Activated CD8-positive, alpha-beta memory T cell treated with anti-CD3 and anti-CD28 coated beads for 48 hours (primary cell): ENCODE measurements at places on chromosomes 7 and 10.

DNA sequence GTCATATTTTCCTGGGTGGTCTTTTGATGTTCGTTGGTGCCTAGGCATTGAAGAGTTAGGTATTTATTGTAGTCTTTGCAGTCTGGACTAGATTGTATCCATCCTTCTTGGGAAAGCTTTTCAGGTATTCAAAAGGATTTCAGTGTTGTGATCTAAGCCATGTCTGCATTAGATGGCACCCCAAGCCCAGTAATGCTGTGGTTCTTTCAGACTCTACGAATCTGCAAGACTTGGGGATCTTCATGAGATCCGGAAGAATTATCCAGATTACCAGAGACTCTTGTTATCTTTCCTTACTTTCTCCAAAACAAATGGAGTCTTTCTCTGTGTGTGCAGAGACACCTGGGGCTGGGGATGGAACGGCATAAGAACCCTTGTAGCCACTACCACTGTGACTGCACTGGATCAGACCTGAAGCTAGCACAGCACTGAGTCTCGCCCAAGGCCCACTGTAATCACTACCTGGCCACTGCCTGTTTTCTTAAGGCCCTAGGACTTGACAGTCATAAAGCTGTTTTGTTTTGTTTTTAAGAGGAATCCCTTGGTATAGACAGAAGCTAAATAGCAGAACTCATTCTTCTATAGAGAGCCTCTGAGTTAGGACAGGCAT is 75.5 kb downstream of the MARCHF5 start:
- DNase-seq, result no peak

DNA sequence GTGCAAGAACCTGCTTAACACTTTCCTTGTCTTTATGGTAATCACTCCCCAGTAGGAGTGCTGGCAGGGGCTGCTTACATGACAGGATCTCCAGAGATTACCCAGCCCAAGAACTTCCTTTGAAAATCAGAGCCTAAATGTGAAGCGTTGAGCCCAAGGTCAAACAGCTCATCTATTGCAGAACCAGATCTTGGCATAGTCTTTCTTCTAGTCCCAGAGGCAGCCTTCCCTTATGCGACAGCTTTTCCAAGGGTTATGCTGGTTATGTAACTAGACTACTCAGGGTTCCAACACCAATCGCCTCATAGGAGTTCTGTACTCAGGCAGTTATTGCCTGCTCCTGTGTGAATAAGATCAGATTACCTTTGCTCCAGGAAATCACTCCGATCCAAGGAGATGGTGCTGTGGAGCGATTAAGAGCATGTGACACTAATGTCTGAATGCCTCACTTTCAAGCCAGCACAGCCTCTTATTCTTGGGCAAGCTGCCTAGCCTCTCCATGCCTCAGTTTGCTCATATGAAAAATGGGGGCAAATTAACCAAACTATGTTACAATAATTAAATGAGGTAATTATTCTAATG is 8.4 kb upstream of the LGI1 start:
- no peak for DNase-seq

DNA sequence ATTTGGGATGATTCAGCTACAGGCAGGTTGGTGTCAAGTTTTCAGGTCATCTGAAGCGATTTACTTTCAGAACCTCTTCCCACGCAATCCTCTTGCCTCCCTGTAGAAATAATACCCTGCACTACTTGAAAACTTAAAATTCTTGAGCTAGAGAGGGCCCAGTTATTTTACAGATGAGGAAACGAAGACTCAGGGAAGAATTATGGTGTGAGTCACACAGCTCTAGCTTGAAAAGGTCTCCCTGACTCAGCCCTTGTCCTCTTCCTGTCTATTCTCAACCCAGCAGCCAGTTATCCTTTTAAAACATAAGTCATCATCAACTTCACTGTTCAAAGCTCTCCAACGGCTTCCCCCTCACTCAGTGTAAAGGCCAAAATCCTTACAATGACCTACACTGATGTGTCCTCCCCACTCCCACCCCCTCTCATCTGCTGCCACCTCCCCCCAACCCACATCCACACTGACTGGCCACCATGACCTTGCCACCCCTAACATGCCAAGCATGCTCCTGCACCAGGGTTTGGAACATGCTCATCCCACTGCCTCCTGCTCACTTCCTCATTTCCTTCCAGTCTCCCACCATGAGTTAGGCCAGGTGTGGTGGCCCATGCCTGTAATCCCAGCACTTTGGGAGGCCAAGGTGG is 3.4 kb downstream of the DNMBP start:
- DNase-seq, result no peak

GRCh38 chr10:19930936-19931893 is 115.0 kb downstream of the PLXDC2 start:
- DNase-seq, result no peak

GRCh38 chr10:106577266-106577665 is 587.2 kb downstream of the SORCS1 start:
- DNase-seq, result no peak

- no peak for DNase-seq
These were observed 48.9 kb downstream of the PYROXD2 start for GRCh38 chr10:98366062-98366530.

DNA sequence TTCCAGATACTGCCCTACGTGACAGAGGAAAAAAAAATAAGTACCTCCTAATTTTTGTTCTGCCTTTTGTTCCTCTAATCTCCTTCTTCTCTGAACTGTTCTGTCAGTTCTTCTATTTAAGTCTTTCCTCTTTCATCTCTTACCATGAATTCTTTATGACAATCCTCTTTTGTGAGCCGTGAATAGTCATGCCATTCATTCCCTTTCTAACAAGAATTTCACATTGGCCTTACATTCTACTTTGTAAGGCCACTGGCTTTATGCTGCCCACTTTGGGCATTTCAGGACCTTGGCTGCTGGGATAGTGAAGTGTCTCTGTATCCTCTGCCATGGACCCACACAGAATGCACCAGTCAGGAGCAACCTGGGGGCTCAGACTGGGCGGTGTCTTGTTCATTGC is 52.9 kb downstream of the ATOH7 start:
- DNase-seq, result no peak

- no peak for DNase-seq
These were observed 10.8 kb downstream of the EN2 start for GRCh38 chr7:155468785-155469148.

- no peak for DNase-seq
These were observed 61.2 kb upstream of the EEPD1 start for GRCh38 chr7:36091874-36092176.

- no peak for DNase-seq
These were observed 42.8 kb downstream of the CPXM2 start for GRCh38 chr10:123848564-123849457.
